ENCODE measurements at places on chromosomes 6 and 20.
A peak's percentile ranks its signal among the peaks of the same experiment; 100 is the strongest.

DNA sequence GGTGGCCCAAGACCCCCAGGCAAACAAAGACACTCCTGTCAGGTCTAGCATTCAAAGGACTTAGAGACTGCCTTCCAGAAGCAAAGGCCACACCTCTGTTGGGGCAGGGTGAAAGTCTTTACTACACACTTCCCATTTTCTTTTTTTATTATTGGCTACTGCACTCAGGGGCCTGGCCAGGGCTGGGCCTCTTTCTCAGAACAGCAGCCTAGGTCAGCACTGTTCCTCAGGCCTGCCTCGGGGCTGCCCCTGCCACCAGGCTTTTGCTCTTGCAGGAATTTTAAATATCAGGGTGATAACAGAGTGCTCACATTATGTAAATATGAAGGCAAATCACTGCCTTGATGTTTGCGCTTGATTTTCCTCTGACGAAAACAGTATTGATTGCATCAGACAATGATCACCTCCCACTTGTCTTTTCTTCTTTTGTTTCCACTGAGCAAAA lies 18.5 kb downstream of the GSTA4 start:
- DNase-seq: peak; percentile 60

GRCh38 chr6:53635322-53635721 lies 30.2 kb downstream of the KLHL31 start:
- no peak for DNase-seq

GRCh38 chr6:146840641-146841040 lies 241.9 kb downstream of the ADGB start:
- no peak for DNase-seq

GRCh38 chr6:17808609-17809008 lies 101.9 kb upstream of the NUP153 start:
- no peak for DNase-seq

DNA sequence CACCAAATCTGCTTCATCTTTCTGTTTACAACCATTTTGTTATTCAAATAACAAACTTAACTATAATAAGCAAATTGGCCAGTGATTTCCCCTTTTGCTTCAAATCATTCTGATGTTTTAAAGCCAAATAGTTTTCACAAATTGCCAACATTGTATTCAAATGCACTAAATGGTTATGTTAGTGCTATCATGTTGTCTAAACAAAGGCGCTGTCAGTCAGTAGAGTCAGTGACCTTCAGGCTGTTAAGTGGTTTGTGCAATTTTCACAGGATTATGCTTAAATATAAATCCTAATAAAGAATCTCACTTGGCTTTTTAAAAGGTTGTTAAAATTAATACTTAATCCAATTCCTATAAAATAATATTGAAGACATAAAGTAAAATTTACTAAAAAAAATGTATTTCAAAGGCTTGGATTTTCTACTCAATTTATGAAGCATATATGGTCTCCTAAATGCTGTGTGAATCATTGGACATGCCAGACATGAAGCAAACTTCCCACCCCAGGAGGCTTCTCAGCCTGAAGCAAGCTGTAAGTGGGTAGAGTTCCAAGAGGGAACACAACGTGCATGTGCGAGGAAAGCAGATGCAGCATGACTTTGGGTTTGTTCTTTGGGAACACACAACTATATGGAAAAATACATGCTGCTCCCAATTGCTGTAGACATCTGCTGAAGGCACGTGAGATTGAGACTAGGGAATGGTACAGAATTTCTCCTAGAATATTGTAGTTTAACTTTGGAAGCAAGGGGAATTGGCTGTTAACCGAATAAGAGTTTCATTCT lies 54.9 kb downstream of the RSPO3 start:
- DNase-seq: no peak

All from upper lobe of left lung (tissue), 6 donors.